ENCODE measurements at places on chromosomes 11 and 22.

GRCh38 chr11:119051440-119052162 lies 5.4 kb downstream of the HYOU1 start:
- DNase-seq = no peak

DNA sequence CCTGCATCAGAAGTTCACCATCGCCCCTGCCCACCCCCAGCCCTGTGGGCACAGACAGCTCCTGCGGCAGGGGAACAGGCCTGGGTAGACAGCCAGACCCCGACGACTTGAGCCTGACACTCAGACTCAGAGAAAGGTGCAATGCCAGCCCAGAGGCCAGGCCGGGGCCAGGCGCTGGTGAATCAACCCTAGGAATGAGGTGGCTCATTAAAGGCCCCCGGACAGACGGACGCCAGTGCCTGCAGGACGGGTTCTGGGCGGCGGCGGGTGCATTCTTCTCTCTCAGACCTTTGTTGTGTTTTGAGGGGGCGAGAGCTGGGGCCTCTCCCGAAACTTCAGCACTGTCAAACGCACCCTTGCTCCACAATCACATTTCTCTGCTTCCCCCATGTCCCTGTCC lies 5.6 kb downstream of the OVOL1 start:
- no peak for DNase-seq

- DNase-seq = peak; percentile 74
These were observed 41.8 kb downstream of the TST start for GRCh38 chr22:36977401-36977861.

DNA sequence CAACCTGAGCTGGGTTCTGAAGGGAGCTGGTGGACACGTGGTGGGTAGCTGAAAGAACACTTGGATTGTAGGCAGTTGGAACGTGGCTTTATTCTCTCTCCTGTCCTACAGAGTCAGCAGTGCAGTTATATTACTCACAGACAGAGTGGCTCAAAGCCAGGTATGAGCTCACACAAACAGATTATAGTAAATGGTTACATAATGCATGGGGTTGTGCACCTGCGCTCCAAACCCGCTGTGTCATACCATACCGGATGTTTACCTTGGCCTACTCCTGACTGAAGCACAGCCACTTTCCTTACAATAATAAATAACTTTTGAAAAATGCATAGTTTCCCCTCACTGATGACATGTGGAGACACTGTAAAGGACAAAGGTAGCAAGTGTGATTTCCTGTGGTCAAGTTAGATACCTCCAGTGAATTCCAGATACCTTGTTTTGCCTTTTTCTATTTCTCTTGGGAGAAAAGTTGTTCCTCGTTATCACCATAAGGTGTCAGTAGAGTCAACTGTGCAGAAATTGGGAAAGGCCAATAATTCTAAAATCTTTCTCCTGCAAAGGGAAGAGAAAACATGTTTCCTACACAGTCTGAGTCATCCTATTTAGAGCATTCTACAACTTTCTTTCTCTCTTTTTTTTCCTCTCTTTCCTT lies 13.5 kb downstream of the MS4A6A start:
- no peak for DNase-seq

DNA sequence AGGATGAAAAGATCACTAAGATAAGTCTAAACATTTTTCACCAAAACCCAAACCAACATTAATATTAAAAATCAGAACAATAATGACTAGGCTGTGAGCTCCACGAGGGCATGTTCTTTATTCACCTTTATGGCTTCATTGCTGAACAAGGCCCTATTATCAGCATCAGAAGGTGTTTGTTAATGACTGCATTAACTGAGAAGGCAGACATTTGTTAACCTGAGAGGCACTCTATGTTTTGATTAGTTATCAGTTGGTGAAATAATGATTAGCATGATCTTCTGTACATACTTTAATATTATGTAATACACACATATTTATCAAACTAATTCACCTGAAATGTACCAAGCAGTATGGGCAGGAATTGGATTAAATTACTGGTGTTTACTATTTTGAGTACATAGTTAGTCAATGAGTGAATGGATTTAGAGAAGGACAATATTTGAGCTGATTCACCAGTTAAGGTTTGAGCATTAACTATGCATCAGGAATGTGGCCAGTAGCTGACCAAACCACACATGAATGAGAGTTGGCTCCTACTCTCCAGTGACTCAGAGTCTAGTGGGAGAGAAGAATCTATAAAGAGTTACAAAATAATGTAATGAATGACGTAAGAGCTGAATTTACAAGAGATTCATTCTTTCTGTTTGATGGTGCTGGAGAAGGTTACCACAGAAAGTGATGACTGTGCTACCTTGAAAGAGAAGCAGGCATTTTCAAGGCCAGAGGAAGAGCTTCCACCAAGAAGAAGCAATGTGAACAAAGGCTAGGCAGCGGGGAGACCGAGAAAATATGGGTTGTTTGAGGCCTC lies 6.7 kb downstream of the IL18 start:
- no peak for DNase-seq

DNA sequence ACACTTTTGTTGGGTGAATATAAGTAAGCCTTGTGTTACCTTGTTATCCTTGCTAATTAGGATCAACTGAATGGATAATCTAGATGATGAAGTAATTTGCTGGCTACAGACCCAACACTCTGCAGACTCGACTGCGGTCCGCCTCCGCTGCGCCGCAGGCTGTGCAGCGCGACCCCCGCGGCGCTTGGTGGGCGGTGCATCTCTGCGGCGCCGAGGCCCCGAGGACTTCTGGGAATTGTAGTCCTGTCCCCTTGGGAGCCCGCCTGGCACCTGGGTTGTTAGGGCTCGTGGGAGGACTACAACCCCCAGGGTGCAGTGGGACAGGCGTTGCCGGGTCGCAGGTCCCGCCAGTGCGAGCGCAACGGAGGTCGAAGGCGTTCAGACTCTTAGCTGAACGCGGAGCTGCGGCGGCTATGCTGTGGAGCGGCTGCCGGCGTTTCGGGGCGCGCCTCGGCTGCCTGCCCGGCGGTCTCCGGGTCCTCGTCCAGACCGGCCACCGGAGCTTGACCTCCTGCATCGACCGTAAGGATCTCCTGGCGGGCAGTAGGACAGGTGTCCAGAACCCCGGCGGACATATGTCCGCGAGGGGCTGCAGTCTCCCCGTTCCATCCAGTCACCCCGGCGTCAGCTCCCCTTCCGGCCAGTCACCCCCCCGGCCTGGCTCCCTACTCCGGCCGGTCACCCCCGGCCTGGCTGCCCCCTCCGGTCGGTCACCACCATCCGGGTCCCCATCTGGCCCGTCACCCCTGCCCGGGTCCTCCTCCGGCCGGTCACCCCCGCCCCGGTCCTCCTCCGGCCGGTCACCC lies at the start of the genes ACAD8 and THYN1:
TSS of gene ACAD8 (plus strand) at position 381 of the 806 bp plus-strand sequence. CDS start at position 414, 33 bp downstream.
TSS of gene THYN1 (minus strand) at position 165 of the 806 bp plus-strand sequence. CDS start 470 bp downstream, outside the sequence.
- DNase-seq = peak; percentile 93

DNA sequence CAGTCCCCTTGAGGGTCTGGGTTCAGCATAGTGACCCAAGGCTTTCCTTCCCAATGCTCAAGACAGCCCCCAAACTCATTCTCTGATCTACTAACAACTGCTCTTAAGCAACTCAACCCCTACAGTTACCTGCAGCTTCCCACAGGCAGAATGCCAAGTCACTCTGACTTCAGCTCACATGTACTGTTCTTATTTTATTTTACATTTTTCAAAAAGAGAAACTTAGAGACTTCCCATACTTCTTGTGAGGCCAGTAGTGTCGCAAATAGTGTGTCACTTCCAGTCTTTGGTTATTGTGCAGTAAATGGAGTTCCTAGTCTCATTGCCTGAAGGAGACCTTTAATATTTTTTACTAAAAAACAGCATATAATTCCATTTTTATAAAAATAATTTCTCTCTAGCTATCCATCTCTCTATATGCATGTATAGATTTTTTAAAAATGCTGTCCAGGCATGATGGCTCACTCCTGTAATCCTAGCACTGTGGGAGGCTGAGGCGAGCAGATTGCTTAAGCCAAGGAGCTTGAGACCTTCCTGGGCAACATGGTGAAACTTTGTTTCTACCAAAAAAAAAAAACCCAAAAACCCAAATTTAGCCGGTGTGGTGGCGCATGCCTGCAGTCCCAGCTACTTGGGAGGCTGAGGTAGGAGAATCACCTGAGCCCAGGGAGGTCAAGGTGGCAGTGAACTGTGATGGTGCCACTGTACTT lies 41.8 kb downstream of the ENTHD1 start:
- no peak for DNase-seq

DNA sequence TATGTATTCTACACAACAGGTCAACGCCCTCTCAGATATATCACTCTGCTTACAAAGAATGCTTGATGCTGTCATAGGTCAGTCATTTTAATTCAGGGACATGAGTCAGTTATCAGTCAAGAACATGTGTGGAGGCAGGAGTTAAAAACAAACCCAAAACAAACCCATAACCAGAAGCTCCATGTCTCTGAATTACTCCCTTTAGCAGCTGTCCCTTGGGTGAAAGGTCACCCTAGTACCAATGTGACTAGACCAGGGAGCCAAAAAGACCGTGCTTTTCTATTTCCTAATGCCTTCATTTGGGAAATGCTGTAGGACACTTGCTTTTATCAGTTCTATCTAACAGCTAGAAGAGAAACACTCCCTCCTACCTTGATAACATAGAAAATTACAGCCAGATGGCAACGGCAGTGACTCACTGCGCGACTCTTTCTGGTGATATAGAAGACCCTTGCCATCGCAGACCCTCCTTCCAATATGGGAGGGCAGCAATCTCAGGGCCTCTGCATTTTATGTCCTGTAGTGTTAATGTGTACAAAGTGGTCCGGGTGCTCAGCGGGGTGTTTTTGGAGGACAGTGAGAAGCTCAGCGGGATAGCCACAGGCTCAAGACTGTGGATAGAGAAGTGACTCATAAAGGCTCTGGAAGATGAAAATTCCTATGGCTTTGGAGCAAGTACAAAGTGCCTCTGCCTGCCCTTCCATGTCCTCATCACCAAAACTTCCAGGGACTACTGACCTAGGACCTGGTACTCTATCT lies 24.8 kb downstream of the APOL5 start:
- DNase-seq = no peak

Data from stimulated activated CD8-positive, alpha-beta memory T cell treated with anti-CD3 and anti-CD28 coated beads, Interleukin-2, amount 100 ng/mL, for 1 hour (primary cell).